ENCODE measurements at places on chromosomes 3 and 15.

- no peak for DNase-seq
These were observed 31.7 kb upstream of the MNS1 start for GRCh38 chr15:56496635-56497034.

DNA sequence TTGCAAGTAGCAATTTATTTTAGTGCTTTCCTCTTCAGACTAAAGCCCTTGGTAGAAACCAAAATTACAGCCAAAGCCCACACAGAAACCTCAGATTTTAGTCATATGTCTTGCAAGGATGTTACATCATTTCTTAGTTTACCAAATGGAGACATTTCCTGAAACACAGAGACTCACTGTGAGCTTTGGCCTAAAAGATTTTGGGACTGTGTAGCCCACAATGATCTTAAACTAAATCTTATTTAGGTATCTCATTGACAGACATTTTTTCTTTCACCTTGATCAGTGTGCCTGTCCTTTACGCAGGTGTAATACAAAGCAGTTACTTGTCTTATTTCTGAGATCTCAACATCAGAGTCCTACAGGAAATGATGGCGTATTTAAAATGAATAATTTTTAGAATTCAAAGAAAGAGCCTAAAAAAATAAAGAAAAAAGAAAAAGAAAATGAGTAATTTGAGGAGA, 27.8 kb upstream of the AP4E1 start:
- DNase-seq: no peak

DNA sequence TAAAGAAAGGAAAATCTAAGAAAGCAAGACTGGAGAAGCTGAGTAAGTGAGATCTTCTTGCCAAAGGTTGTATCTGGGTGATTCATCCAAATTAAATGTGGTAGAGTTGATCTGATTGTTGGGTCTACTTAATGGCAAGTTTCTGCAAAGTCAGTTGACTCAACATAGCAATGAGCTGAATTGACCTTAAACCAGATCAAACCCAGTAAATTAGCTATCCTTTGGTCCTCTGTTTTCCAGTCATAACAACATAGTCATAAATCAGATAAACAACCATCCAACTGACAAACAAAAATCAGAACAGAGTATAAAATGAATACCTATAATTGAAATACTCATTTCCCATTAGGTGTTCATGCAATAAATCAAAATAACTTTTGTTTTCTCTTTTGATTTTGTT, 142.6 kb upstream of the CFAP20DC start:
- no peak for DNase-seq

- no peak for DNase-seq
These were observed 4.7 kb upstream of the ITGA11 start for GRCh38 chr15:68436680-68437079.

- DNase-seq: no peak
These were observed 47.0 kb upstream of the CFAP161 start for GRCh38 chr15:81087066-81087465.

- DNase-seq: no peak
These were observed 18.4 kb downstream of the C3orf70 start for GRCh38 chr3:185134509-185134908.

- DNase-seq: no peak
These were observed 43.2 kb upstream of the TSEN2 start for GRCh38 chr3:12440927-12441714.

DNA sequence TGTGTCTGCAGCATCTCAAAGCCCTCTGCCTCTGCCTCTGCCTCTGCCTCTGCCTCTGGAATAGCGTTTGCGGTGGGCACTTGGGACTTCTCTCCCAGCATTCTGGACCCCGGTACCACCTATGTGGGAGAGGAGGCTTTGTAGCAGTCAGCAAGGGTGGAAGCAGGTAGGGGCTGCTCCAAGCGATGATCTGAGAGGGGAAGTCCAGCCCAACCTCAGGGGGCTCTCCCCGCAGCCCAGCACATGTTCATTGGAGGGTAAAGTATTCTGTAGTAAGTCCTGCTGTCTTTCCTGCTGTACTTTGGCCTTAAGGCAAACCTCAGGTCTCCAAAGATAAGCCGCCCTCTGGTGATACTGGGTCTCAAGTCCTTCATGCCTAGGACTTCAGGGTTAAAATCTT, 68.6 kb downstream of the FAM174B start:
- DNase-seq: no peak

GRCh38 chr3:143128227-143128955, 8.8 kb downstream of the CHST2 start:
- no peak for DNase-seq

DNA sequence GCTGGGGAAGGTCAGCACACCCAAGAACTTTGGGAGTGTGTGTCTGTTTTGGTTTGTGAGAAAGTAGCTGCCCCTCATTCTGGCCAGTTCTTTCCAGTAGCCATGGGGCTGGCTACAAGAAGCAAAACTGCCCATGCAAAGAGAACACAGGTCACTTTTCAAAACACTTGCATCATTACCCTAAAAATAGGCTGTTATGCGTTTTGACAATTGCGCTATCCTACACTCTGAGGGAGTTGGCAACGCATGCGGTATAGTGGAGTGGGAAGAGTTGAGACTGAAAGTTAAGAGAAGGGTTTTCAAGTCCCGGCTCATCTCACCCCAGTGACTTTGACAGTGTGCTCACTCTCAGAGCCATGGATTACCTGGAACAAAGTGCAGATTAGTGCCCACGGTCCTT, 41.8 kb upstream of the MYZAP start:
- no peak for DNase-seq

DNA sequence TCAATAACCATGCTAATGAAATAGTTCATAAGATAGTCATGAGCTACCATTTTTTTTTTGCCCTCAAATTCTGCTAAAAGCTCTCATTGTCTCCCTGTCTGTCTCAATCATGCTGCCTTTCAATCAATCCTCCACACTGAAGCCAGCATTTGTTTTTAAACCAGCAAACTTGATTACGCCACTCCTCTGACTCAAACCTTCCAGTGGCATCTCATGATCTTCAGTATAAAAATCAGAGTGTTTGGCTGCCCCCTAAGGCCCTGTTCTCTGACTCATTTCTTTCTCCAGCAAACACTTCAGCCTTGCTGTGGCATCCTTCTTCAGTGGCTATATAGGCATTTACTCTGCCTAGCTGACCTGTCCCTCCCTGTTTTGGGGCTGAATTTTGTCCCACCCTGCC, 36.0 kb upstream of the EOMES start:
- no peak for DNase-seq

DNA sequence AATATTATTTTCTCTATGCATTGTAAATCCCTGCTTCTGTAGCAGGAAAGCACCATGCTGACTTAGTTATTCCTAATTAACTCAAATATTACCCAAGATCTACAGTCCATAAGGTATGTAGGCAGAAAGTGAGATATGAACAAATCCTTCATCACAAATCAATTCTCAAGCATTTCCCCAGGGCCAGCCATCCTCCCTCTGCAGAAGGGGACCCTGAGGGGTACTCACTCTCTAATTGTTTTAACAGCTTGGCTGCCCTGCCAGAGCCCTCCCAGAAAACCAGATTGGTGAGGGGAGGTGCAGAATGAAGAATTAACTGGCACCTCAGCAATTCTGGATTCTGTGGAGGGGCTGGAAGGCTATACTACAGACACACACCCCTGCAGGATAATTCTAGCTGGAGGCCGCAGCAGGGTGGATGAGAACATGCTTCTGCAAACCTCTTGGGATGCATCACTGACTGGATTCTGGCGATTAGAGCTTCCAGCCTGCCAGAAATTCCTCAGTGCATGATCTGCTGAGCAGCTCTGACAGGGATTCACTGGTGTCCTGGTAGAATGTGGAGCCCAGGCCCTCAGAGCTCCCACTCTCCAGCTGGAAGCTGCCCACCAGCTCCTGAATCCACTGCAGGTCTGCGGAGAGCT, 88.6 kb upstream of the HERC1 start:
- no peak for DNase-seq

- DNase-seq: peak; percentile 72
These were observed 16.7 kb upstream of the CMTM7 start for GRCh38 chr3:32374788-32375595.

Data from stimulated activated CD4-positive, alpha-beta T cell treated with anti-CD3 and anti-CD28 coated beads, Interleukin-2, amount 100 ng/mL, for 48 hours (primary cell).